SK-N-SH (cell line): ENCODE measurements at places on chromosomes 16 and 17.

- no peak for DNase-seq
These were observed 106.6 kb downstream of the ADAMTS18 start for GRCh38 chr16:77328274-77328673.

- no peak for DNase-seq
These were observed 921 bp downstream of the RND2 start for GRCh38 chr17:43025766-43026537.

DNA sequence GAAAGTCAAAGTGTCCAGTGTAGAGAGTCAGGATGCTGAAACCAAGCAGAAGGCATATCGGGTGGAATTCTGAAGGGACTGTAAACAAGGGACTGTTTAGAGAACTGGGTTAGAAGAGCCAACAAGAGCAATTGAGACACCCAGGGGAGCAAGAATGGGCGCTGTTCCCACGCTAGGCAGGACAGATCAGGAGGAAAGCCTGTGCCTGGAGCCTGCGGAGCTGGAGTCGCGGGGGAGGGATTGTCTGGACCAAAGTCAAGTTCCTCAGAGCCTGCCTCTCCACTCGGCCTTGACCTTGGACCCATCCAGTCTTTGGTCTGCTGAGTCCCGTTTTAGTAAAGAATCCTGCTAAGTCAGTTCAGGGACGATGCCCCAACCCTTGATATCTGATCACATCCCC, 14.7 kb upstream of the KLHL36 start:
- no peak for DNase-seq

- DNase-seq = no peak
These were observed 24.5 kb upstream of the HYDIN start for GRCh38 chr16:71254832-71255525.

GRCh38 chr17:82236142-82236971, 7.5 kb downstream of the SLC16A3 start:
- peak; percentile 97 for DNase-seq

- no peak for DNase-seq
These were observed 16.3 kb upstream of the AMZ2 start for GRCh38 chr17:68231541-68231940.

GRCh38 chr16:81846105-81846504, 67.0 kb downstream of the PLCG2 start:
- no peak for DNase-seq

GRCh38 chr16:57100445-57100844, 8.1 kb downstream of the CPNE2 start:
- no peak for DNase-seq

- DNase-seq = no peak
These were observed 832 bp downstream of the CARHSP1 start for GRCh38 chr16:8867932-8868415.

DNA sequence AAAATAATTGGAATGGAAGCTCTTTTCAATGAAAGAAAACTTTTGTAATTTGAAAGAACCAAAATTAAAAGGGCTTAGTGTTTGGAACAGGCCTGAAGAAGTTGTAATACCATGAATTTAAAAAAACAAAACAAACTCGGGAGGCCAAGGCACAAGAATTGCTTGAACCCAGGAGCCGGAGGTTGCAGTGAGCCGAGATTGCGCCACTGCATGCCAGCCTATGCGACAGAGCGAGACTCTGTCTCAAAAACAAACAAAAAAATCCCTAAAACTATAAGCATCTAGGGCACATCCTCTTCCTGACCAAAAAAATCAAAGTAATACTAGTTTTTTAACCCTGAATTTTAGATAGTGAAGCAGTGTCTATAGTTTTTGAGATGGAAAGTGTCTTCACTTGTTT, 12.7 kb downstream of the CLTC start:
- DNase-seq = no peak
